ENCODE measurements at places on chromosomes 11 and 22. TPM values are rescaled to one million over a fixed set of nuclear protein-coding genes. Genes with fewer than 3 reads are reported as not detected.

DNA sequence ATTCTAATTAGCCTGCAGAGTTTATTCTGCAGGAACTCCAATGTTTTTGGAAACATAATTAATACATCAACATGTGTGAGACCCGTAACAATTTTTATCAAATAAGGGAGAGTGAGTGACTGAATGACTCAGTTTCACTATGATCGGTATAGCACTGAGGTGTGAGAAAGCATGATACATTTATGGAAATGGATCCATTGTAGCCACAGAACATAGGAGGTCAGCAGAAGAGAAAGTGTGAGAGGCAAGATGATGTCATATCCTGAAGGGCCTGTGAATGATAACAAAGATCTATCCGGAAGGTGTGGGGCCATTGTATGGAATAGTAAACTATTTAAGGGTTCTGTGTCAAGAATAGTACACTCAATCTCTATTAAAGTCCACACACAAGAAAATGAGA is 1406.1 kb upstream of the TENM4 start:
- no peak for DNase-seq

The APOC3 gene
- total RNA-seq = not detected

DNA sequence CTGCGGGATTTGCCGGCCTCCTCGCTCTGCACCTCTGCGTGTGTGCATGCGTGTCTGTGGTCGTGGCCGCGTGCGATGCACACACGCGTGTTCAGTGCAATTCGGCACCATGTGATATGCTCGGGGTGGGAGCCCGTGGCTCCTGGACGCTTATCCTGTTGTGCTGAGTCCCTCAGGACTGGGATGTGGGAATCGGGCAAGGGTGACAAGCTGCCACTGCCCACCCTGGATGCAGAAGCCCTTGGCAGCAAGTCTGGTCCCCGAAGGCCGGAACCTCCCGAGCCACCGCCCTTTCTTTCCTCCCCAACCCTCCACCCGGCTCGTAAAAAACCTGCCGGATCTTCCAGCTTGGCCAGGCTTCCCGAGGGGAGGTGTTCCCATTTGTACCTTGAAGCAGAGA is 128.2 kb downstream of the PHF21B start:
- DNase-seq = no peak

The C11orf91 gene
- total RNA-seq = not detected

DNA sequence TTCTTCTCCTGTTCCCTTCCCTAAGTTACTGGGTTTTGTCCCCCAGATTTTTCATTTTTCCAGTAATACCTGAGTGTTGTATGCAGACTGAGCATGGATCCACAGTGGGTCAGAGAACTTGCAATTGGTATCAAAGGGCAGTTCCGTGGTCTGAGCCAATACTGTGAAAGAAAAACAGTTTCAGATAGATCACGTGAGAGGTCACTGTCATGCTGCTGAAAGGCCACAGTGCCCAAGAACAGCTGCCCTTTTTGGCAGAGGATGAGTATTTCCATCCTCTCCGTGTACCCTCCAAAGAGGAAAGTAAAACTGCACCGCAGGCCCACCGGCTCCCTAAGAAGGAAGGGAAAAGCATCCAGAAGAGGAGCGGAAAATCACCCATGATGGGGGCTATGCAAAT is 73.0 kb upstream of the TBCEL start:
- DNase-seq = no peak

DNA sequence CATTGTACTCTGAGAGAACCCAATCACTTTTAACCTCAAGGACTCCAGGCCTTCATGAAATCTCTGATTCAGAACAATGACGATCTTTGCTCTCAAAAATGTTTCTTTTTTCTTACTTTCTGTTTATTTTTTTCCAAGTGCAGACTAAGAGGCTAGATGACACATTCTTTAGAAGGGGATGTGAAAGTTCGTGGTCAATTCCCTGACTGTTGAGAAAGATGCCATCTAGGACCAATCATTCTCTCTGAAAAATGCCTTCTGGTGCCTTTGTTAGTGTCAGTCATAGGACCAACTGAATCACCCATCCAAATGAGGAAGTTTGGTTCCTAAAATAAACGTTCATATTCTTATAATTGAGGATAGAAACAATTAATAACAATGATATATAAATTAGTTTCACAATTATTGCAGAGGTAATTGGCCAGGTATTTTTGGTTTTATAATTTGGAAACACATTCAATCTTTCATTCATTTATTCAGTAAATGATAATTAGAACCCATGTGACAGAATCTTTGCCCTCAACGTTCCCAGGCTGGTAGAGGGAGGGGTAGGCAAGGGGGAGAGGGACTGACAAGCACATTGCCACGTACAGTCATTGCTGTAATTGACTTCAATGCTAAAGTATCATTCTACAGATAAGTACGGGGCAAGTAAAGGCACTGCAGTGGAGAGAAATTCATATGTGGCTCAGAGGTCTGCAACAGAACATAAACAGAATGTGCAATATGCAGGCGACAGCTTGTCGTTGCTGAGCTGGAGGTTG is 333.4 kb upstream of the MPPED2 start:
- DNase-seq = no peak

DNA sequence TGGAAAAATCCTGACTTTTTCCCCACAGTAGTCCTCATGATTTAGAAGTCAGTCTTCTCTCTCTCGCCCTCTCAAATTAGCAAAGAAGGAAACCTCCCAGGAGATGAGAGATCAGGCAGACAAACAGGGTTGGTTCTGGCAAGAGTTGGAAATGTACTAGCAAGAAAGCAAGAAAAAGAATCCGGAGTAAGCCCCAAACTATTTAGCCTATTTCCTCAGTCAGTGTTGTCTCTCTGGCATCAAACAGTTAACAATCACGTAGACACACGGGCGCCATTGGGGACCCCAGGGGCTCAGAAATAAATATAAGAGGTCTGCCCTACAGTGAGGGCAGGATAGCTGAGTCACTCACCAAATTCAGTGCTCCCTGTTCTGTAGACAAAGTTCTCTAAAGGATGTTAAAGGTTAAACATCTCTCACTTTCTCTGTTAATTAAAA is 4.7 kb downstream of the C11orf52 start:
- no peak for DNase-seq

DNA sequence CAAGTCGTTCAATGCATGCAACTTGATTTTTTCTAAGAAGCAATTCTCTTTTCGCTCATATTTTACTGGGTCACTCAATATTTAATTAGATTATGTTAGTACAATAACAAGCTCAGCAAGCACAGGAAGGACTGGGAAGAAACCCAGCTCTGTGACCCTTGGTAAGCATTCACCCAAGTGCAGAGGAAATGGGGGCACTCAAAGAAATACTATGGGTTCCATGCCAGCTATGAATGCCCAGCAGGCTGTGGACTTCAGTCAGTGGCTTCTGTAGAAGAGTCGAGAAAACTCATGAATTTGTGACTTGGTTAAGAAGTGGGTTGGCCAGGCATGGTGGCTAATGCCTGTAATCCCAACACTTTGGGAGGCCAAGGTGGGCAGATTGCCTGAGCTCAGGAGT is 123.6 kb downstream of the GALNT18 start:
- no peak for DNase-seq

- DNase-seq = no peak
Observed at GRCh38 chr11:97740801-97741151, 1280.0 kb upstream of the CNTN5 start.

- no peak for DNase-seq
Observed at GRCh38 chr22:50422046-50422445, 52.8 kb downstream of the SBF1 start.

The UBQLNL gene
- total RNA-seq = 0.49 TPM

The OR56B4 gene
- total RNA-seq = not detected

DNA sequence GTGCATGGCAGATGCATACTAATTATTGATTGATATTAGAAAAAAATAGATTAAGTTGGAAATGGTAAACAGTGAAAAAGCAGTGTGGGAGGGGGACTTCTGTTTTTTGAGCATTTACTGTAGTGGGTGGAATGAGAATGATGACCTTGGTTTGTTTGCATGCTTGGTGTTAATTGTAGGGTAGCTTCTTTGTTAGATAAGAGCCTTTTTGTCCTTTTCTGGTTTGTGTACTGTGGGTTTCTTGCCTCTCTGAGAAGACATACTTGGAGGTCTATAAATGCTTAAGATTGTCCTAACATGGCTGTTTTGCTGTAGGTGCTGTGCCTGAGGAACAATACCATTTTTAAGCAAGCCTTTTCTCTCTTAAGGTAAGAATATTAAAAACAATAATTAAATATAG is 17.0 kb downstream of the MRPL48 start:
- DNase-seq = no peak

GRCh38 chr11:75311858-75312288 is 39.6 kb downstream of the ARRB1 start:
- peak; percentile 89 for DNase-seq

- DNase-seq = no peak
Observed at GRCh38 chr22:32217465-32217864, 12.6 kb upstream of the RFPL2 start.

DNA sequence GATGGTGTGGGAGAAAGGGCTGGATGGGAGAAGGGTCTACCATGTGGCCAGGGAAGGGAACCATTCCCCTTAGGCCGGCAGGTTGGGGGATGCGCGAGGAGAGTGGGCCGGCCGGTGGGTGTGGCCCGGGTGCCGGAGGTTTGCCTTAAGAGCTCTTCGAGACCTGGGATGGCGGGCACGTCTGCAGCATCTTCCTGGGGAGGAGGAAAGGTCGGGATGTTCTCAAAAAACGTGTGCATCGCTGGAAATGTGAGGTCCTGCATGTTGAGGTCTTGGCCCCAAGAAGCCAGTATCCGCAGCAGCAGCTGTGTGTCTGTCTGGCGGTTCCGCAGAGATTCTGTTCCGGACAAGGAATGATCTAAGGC is 1.4 kb downstream of the NAV2 start:
- no peak for DNase-seq

GRCh38 chr11:127119356-127119755 is 118.8 kb upstream of the KIRREL3 start:
- DNase-seq = no peak

The RTN4R gene
- 4.0 TPM for total RNA-seq

GRCh38 chr11:79152511-79152910 is 288.3 kb downstream of the TENM4 start:
- DNase-seq = no peak

GRCh38 chr11:118606157-118606843 is 1.1 kb upstream of the PHLDB1 start:
- DNase-seq = no peak

- DNase-seq = no peak
Observed at GRCh38 chr11:69868871-69869270, 49.7 kb upstream of the FGF3 start.

DNA sequence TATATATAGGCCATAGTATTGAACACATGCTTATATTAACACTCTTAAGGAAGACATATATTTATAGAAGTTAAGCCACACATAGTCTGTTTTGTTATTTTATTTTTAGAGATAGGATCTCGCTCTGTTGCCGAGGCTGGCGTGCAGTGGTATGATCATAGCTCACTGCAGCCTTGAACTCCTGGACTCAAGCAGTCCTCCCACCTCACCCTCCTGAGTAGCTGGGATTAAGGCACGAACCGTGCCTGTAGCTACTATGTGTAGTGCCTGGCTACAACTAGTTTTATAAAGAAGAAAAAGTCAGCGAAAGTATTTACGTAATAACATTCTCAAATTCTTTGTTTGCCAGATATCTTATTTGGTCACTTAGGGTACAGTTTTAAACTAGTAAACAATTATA is 5.6 kb upstream of the UCP2 start:
- peak; percentile 5 for DNase-seq

DNA sequence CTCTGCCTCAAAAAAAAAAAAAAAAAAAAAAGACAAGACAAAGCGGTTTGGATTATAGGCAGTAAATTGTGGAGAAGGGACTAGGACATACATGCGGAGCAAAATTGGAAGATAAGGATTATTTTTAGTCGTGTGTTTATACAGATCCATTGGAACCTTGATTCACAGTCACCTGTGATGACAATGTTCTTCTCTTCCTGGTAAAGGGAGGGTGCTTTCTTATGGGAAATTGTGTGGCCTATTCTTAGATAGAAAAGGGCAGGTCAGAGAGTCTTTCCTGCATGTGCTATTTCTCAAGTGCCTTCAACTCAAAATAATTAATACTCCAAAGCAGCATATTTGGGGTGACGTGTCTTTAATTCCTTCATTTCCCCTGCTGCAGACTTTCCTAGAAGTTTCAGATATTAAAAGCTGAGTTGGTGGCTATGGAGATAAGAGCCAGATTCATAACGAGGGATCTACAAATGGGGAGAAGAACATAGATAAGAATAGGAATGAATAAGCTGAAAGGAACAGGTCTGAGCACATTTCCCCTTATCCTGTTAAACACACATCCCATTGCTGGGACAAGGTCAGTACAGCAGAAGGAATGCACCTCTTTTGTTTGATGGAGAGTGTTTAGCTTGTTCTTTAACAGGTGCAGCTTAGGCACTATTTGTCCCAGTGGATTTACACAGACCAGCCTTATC is 22.5 kb downstream of the GSTT2B start:
- no peak for DNase-seq

DNA sequence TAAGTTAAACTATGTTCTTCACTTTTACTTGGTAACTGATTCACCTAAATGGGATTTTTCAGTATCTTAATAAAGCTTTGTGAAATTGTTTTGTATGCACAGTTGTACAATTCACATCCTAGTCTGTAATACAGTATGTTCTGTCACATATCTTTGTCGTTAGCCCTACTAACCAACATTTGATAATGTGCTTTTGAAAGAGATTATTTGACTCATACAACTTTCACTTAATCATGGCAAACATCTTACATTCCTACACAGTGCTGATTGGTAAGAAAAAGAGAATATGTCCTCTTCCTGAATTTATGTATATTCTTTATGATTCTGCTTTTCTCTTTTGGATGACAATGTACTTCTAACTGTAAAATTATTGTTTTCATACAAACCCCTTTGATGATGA is 234.5 kb downstream of the METTL15 start:
- no peak for DNase-seq

DNA sequence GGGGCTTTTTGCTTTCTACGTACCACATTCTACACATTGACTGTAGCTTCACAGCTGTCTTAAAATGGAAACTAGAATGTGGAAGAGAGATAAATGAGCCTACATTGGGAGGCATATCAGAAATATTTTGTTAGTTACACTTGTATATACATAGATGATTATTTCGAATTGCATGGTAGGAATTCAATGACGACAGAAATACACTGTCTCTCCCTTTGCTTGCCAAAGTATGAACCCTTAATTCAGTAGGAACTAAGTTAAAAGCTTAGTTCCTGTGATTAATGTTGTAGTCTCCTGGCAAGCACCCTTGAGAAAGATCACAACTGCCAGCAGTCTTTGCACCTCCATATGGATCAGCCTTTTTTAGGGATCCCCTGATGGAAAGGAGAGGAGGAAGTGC is 10.1 kb downstream of the C11orf87 start:
- DNase-seq = no peak

The LRRN4CL gene
- 3.6 TPM for total RNA-seq

DNA sequence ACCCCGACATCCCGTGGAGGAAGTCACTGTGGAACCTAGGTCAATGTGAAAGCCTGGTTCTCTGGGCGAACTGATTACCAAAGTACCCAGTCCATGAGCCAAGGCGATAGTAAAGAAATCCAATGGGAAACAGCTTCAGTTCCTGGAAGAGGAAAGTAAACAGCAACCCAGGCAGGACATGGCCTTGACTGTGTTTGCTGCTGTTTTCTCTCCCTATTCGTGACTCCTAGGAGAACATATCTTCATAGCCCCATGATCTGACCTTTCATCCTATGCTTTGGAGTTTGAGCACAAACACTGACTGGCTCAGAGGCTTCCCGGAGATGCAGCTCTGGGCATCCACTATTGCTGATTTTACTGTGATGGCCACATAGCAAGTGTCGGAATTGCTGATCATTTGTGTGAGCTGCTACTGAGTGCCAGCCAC is 45.1 kb downstream of the LRFN4 start:
- no peak for DNase-seq

The CYP2D6 gene
- 3.9 TPM for total RNA-seq
